ENCODE measurements at places on chromosomes 16 and 17.

GRCh38 chr16:21713549-21714368 lies 50.0 kb downstream of the OTOA start:
- DNase-seq, result no peak

GRCh38 chr16:23607726-23608125 lies 11.6 kb upstream of the NDUFAB1 start:
- no peak for DNase-seq

DNA sequence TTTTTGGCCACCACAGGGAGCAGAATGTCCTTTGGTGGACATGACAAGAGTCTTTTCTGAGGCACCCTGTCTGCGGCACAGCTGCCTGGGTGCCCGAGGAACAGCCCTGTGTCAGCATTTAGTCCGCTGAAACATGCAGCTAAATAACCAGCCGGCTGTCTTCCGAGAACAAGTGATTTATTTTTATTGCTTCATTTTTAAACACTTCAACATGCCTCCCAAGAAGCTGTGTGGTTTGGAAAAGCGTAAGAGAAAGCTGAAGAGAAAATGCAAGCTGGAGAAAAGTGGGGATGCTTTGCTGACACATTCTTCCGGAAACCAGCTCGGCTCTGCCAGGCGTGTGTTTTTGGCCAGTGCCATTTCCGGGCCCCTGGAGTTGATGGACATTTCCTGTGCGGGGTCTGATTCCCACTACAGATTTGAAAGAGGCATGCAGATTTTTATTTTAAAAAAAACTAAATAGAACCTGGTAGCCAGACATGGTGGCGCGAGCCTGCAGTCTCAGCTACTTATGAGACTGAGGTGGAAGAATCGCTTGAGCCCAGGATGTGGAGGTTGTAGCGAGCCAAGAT lies 94.7 kb downstream of the SEC14L1 start:
- DNase-seq, result no peak

DNA sequence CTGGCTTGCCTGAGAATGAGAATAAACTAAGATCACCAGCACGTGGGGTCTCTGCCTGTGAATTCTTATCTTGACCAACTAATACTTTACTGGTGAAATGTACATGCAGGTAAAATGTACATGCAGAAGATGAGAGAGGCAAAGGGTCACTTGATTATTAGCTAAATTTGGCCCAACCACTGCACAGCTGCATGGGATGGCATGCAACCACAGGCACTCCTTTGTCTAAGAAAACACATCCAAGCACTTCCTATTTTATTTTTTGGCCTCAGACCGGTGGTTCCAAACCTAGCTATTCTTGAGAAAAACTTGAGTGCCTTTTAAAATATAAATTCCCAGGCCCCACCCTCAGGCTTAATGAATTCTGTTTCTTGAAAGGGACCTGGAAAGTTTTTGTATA lies 77.9 kb downstream of the SYCE1L start:
- DNase-seq, result no peak

DNA sequence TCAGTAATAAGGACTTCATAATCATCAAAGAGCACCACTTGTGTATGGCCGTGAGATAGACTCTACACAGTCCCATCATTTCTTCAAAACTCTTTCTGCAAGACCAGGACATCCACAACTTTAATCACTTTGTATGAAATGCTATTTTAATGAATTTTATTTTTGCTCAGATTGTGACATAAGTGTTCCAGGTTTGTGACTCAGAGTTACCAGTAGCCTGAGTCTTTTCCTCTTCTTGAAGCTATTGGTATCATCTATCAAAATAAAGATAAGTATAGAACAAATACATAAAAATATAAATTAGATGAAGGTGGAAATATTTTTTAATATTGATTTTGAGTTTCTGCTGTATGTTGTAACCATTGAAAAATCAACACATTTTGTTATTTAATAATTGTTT lies 16.6 kb upstream of the VWA3A start:
- no peak for DNase-seq
